ENCODE measurements at places on chromosomes 7 and 10. TPM values are rescaled to one million over a fixed set of nuclear protein-coding genes. Genes with fewer than 3 reads are reported as not detected.
A peak's percentile ranks its signal among the peaks of the same experiment; 100 is the strongest.

GRCh38 chr10:42988069-42988468 is 88.8 kb upstream of the RET start:
- H3K27me3 ChIP-seq: no peaks in the 10 kb centered on the region
- no peak overlapping the region for H3K27ac ChIP-seq
- no peak for DNase-seq
- no peak overlapping the region for H3K4me3 ChIP-seq

GRCh38 chr10:44824607-44825006 is 86.5 kb upstream of the TMEM72 start:
- no peaks in the 10 kb centered on the region for H3K27me3 ChIP-seq
- H3K4me3 ChIP-seq: no peak overlapping the region
- peaks cover 6% of the 10 kb centered on the region for H3K4me1 ChIP-seq
- H3K27ac ChIP-seq: no peak overlapping the region
- no peak for DNase-seq

DNA sequence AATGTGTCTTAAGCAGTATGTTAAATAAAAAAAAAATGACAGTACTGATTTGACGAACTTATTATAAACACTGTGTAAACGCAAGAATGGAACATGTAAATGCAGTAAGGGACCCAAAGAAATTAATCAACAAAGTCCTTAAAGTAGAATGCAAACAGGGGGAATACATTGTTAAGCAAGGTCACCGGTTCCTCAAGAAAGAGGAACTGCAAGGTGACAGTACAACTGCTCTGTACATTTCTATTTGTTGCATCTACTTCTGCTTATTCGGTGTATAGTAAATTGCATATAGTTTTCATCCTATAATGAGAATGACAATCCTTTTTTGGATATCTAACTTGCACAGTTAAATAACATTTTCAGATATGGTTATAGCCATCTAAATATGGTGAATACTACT is 387.0 kb upstream of the SEMA3D start:
- H3K4me1 ChIP-seq: no peaks in the 10 kb centered on the region
- DNase-seq: no peak
- no peaks in the 10 kb centered on the region for H3K36me3 ChIP-seq
- no peaks in the 10 kb centered on the region for H3K27me3 ChIP-seq

GRCh38 chr10:70272925-70273316 is 10.9 kb downstream of the NPFFR1 start:
- no peaks in the 10 kb centered on the region for H3K27me3 ChIP-seq
- H3K36me3 ChIP-seq: no peaks in the 10 kb centered on the region
- H3K4me1 ChIP-seq: no peaks in the 10 kb centered on the region
- no peak overlapping the region for H3K4me3 ChIP-seq
- DNase-seq: no peak
- no peak overlapping the region for H3K27ac ChIP-seq

- peak; percentile 61 for DNase-seq
- H3K4me3 ChIP-seq: no peak overlapping the region
- peaks cover 12% of the 10 kb centered on the region for H3K4me1 ChIP-seq
These were observed 186.5 kb upstream of the BET1 start for GRCh38 chr7:94190599-94191061.

- no peaks in the 10 kb centered on the region for H3K36me3 ChIP-seq
- no peaks in the 10 kb centered on the region for H3K4me1 ChIP-seq
- H3K4me3 ChIP-seq: no peak overlapping the region
- H3K27ac ChIP-seq: no peak overlapping the region
These were observed 13.7 kb upstream of the PPP1R9A start for GRCh38 chr7:94893661-94894060.

GRCh38 chr10:89615824-89616223 is 29.2 kb downstream of the PANK1 start:
- H3K4me1 ChIP-seq: peaks cover 10% of the 10 kb centered on the region
- H3K27me3 ChIP-seq: no peaks in the 10 kb centered on the region
- DNase-seq: no peak

DNA sequence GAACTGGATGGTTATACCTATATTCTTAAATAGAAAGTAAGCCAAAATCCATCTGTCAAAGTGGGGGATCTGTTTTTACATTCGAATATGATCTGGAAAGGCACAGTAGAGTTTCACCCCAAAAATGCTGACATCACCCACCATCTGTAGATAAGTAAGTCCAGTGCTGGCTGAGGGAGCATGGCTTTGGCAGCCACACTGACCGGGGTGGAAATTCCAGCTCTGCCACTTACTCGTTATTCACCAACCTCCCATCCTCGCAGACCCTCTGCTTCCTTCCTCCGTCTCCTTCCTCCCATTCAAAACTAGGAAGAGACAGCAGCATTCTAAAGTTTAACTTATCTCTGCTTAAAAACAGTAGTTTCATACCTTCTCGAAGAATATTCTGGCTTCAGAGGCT is 84.9 kb upstream of the GATA3 start:
- no peak overlapping the region for H3K27ac ChIP-seq
- no peaks in the 10 kb centered on the region for H3K27me3 ChIP-seq
- DNase-seq: no peak
- no peaks in the 10 kb centered on the region for H3K4me1 ChIP-seq
- H3K4me3 ChIP-seq: no peak overlapping the region

CALHM2 gene
- not detected for total RNA-seq

ANXA8 gene
- total RNA-seq: 0.16 TPM

SEC24C gene
- 66.5 TPM for total RNA-seq

OR6B1 gene
- total RNA-seq: not detected
